Hippocampal formation (tissue), 2 donors: ENCODE measurements at places on chromosomes 12 and 14.

DNA sequence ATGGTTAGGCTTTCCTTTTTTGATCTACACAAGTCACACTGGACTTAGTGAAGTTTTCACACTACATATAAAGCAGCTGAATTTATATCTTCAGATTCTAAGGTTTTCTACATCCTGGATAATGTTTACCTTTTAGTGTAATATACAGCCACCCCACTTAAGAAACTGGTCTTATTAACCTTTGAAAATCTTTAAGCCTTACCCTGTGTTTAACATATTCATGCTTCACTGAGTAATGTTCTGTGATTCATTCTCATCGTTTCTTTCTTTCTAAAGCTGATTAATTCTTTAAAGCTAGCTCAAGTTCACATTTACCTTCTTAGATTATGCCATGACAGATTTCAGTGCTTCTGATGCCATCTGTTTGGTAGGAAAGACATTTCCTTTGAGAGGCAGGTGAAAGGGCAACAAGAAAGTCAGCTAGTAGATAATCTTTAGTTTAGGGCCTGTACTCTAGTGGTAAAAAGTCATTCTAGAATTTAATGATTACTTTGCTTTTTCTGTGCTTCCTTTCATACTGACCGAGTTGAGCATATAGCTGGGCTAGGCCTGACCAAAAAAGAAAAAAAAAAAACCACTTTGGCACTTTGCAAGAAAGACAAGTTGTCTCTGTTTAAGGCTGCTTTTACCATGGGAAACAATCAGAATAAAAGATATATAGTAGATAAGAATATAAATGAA, 690.9 kb upstream of the FBXO33 start:
- no peak for DNase-seq

GRCh38 chr12:25759752-25760151, 198.7 kb upstream of the RASSF8 start:
- DNase-seq = no peak

- DNase-seq = no peak
Measured at GRCh38 chr12:78870539-78870938, 6.0 kb downstream of the SYT1 start.

- DNase-seq = no peak
Measured at GRCh38 chr14:49951691-49952345, 58.9 kb downstream of the ARF6 start.

DNA sequence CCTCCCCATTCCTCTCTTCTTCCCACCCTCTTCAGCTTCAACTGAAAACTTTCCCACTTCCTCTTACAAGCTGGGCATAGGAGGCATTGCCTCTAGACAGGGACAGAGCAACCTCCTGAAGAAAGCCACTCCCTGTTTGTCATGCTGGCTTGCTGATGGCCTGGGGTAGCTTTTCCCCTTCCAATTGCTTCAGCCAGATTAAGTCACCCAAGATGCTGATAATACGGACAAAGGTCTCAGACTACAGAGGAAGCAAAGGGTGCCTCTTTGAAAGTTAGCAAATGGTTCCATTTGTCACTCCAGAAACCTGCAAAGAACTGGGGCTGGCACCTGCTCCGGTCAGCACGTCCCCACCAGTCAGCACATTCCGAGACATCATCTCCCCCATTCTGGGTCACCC, 6.0 kb downstream of the KRT2 start:
- no peak for DNase-seq

DNA sequence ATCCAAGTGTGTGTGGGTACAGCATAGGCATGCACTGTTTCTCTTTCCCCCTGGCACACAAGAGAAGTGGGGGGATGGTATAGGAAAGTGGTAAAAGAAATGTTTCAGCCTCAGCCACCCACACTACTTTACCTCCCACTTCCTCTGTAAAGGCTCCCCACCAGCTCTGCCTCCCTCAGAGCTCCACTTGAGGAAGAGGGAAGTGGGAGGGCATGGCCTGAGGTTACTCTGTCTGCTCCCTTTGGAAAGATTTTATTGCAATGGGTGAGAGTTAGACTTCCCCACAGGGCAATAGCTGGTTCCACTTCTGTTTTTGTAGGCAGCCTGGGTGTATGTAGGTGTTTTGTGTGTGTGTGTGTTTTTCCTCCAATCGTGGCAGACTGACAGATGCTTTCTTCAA, 145.3 kb downstream of the SSPN start:
- DNase-seq = peak; percentile 44

DNA sequence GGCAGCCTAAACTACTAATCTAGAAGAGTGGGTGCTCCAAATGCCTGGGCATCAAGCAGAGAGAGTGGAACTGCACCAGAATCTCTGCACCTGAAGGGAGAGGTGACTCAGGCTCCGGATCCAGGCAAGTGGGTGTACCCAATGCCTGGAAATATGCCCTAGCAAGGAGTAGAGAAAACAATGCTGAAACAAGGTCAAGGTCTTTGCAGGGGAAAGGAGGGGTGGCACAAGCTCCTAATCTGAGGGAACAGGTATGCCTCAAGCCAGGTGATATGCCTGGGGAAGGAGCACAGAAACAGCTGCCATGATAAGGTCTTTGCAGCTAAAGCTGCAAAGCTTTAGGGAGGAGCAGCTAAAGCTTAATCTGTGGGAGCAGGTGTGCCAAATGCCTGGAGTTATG, 136.0 kb upstream of the KITLG start:
- DNase-seq = no peak

- DNase-seq = no peak
Measured at GRCh38 chr14:102772781-102773570, 4.3 kb upstream of the TRAF3 start.

DNA sequence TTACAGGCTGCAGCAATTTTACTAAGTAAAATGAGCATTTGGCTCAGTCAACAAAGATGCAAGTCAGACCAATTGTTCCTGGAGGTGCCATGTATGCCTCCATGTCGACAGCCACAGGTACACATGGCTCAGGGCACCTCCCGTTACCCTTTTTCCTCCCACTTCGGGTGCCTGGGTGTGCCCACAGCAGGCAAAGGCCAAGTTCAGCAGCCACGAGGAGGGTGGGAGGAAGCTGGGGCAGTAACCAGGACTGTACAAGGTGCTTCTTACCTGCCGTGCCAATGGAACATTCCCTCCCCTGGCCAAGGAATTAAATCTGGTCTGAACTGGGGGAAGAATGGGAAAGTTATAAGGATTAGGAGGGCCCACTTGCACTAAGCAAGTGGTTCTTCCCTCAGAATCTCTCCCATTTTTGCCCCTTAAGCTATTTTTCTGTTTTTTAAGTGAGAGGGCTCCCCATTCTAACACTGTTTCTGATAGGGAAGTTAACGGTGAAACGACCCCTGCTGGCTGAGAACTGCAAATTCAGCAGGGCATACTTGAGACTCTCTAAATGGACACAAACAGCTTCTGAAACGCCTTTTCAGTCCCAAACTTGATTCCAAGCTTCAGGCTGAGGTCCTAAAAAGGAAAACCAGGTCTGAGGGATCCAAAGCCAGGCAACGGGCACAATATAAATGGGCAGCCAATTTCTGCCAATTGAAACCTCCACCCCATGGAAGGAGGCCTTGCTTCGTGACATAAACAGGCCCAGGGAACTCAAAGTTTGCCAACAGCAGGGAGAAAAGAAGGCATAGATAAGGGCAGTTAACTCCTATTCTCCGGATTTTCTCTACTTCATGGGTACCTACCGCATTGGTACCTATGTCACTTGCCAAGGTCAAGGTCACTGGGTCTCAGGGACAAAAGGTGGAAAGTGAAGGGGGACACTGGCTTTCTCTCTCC, 24.8 kb downstream of the CLECL1 start:
- DNase-seq = peak; percentile 23

DNA sequence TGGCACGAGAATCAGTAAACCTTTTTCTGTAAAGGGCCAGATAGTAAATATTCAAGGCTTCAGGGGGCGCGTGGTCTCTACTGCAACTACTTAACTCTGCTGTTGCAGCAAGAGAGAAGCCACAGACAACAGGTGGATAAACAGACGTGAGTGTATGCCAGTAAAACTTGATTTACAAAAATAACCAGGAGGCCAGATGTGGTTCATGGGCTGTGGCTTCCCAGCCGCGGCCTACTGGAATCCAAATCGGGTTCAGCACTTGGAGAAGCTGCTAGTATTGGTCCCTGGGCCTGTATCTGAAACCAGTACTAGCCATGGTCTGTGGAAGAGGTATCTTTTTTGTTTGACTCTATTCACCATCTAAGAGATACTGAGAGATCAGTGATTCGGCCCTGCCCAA, 13.3 kb downstream of the PPP2R5C start:
- no peak for DNase-seq

DNA sequence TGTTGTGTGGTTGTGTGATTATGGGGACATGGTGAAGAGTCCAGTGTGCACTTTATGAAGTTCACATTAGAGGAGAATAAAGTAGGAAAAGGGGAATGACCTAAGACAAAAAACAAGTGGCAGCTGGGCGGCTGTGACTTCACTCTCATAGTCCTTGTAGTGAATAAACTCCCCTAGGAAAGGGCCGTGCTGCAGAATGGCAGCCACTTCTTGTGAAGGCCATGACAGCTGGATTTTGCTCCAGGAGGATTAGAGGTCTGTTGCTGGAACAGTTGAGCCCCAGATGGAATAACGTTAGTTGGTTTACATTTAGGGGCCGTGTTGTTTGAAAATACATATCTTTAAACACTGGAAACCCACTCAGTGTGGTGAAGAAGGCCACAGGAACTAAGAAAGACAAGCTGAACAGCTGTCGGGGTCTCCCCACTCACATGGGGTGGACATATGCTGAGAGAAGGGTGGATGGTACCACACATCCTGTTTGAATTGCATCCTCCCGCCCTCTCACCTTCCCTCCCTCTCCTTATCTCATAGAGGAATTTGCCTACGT, 276.9 kb downstream of the CACNA1C start:
- no peak for DNase-seq

DNA sequence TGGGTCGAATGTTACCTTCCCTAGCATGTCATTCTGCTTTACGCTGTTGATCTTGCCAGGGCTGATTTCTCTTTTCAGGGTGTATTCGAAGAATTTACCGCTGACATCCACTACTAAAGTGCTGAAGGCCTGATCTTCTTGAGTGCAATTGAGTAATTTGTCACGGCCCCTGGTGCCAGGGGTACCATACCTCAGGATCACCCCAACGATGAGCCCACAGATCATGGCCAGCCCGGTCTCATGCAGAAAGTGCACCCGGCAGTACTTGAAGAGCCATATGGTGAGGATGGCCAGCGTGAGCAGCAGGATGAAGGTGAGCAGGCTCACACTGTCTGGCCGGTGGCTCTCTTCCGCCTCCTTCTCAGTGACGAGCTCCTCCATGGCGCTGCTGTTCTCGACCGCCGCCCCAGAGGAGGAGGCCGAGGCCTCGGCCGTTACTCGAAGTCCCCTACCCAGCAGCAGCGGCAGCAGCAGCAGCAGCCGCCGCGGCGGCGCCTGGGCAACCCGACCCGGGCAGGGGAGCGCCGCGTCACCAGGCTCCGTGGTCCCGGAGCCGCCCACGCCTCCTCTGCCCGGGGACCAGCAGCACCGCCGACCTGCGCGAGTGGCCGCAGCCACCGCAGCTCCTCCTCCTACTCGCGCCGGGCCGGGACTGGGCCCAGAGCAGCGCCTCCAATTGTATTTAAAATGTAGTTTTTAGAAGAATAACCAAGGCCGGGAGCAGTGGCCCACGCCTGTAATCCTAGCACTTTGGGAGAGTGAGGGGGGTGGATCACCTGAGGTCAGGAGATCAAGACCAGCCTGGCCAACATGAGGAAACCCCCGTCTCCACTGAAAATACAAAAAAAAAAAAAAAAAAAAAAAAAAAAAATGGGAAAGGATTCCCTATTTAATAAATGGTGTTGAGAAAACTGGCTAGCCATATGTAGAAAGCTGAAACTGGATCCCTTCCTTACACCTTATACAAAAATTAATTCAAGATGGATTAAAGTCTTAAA, 58.5 kb upstream of the TMPO start:
- DNase-seq = no peak

DNA sequence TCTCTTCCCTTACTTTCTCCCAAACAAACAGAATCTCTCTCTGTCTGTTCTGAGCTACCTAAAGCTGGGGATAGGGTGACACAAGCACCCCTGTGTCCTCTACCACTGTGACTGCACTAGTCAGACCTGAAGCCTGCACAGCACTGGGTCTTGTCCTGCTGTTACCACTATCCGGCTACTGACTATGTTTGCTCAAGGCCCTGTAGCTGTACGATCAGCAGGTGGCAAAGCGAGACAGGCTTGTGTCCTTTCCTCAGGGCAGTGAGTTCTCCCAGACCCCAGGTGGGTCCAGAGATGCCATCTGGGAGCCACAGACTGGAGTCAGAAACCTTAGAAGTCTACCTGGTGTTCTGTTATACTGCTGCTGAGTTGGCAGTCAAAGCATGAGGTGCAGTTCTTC, 116.4 kb downstream of the NUBPL start:
- DNase-seq = no peak

- peak; percentile 17 for DNase-seq
Measured at GRCh38 chr14:54722791-54723432, 156.0 kb downstream of the SAMD4A start.

- no peak for DNase-seq
Measured at GRCh38 chr14:67440513-67440912, 28.5 kb upstream of the PLEK2 start.

- no peak for DNase-seq
Measured at GRCh38 chr12:3662521-3662921, 90.4 kb downstream of the CRACR2A start.

DNA sequence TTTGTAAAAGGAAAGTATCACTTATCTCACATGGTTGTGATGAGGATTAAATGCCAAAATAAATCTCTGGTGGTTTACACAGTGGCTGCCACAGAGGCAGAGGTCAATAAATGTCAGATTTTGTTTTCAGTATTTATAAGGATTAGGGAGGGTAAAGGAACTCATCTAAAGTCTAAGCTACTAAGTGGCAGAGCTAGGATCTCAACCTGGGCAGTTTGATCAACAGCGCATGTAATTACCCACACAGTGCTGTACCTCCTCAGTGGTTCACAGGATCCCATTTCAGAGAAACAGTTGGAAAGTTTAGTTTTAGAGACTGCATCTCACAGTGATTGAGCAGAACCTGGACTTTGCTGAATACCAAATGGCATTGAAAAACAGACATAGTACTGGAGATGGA, 44.9 kb upstream of the RIC8B start:
- no peak for DNase-seq

DNA sequence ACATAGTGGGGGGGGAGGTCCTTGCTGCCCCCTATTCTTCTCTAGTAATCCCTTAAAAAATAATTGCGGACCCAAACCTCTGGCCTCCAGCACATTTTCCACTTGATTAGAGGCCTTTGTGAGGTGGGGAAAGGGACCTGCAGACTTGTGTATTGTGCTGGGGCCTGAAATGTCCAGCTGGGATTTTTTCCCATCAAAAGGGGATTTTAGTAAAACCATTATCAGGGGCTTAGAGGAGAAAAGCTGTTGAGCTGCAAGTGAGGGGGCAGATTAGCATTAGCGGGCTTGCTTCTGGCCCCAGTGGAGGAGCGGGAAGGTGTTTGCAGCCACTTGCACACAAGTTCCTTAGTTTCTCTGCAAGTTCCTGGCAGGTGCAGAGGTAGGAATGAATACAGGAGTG, 13.9 kb downstream of the FBXL14 start:
- DNase-seq = no peak

- no peak for DNase-seq
Measured at GRCh38 chr12:107906707-107907106, 132.2 kb downstream of the ASCL4 start.
